ENCODE measurements at places on chromosomes 6 and 20.
A peak's percentile ranks its signal among the peaks of the same experiment; 100 is the strongest.

DNA sequence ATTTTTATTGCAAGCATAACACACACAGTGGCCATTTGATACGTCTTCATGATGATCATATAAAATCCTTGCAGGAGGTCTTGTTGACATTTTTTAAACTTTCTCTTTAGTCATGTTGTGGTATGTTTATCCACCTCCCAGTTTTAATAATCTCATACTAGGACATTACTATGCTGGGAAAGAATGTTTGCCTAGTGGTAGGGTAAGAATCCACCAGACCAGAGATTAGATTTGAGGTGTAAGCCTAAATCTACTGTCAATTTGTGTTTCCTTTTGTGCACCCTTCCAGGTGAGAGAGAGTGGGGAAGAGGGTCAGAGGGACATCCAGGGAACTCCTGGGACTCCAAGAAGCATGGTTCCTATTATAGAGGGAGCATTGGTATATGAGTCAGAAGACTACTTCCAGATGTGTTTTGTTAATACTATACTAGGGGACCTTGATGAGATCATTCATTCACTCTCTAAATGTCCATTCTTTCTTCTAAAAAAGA is 298.3 kb upstream of the SASH1 start:
- no peak for DNase-seq

GRCh38 chr20:57040466-57040865 is 226.0 kb downstream of the BMP7 start:
- no peak for DNase-seq

DNA sequence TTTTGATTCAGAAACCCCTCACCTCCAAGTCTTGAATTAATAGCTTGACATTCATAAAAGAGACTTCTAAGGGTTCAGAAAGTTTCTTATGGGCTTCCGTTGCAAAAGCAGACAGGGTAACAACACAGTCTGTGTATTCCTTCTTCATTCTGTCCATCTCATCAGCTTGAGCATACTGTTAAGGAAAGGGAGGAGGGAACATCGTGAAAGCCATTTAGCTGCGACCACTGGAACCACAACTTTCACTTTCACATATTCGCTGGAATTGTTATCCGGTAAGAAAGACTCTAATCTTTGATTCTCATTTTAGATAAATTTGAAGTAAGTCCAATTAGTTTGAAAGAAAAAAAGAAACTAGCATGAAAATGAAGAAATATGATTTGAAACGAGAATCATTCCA is 174.4 kb downstream of the SYNE1 start:
- DNase-seq = no peak

DNA sequence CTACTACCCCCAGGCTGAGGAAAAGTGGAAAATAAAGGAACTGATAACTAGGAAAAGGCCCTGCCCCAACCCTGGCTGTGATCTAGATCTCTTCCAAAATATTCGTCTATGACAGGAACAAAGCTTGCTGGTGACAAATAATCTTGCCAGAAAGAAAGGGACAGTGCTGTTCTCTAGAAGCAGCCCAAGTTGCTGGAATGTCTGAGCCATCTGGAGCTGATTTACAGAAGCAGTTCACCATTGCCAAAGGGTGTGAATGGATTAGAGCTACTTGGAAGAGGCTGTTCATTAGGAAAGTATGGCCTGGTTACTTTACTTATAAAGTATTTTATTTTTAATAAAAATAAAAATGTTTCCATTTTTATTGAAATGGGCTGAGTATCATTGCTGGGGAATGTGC is 146.3 kb downstream of the EPM2A start:
- no peak for DNase-seq

DNA sequence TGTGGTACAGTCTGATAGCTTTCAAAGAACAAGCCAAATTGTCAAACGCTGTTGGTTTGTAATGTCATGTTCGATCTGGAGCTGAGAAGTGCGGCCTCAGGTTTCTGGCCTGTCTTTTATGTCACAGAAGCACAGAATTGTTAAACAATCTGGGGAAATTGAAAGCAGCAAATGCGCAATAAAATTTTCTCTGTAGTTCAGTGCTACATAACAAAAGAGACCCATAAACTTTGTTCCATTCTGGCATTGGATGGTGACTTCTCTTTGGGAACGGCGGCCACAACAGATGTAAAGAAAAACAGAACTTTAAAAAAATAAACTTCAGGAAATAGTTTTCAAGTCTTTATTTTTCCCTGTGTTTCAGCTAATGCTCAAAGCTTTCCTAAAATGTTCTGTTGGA is 106.9 kb downstream of the PRL start:
- DNase-seq = no peak

DNA sequence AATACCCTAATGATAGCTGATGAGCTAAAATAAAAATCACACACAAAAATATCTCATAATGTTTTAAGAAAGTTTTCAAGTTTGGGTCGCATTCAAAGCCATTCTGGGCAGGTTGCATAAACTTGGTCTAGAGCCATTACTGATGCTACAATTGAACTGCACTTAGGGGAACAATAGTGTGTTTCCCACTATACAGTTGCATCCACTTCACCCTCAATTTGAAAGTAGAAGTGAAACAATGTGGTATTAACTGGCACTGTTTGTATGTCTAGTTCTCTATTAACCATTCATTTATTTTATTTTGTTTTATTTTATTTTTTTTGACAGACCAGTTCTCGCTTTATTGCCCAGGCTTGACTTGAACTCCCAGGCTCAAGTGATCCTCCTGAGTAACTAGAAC is 23.0 kb upstream of the STK38 start:
- DNase-seq = no peak

DNA sequence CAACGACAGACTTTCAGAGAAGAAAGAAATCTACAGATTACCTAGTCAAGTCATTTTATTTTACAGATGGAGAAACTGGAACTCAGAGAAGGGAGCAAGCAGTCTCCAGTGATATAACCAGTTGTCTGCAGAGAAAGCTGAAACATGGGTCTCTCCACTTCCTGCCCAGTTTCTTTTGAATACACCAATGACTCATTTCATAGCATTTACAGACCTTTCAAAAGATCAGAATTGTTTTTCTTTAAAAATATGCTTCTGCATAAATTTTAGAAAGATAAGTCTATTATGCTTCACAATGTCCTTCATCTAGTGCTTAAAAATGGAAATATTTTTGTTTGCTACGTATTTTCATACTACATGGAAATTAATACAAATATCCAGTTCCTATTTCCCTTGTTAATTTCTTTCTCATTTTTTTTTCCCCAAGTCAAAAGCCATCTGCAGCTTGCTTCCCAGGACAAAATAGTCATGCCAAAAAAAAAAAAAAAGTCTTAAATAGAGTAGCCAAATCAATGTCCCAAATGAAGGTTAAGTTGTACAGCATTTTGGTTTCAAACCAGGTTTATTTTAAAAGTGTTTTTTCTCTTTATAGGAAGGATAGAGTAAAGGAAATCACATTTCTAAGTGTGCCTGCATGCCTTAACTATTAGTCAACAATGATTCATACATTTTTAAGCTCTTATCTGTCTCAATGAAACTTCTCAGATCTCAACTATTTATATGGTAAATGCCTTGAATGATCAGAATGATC is 36.9 kb downstream of the ARHGAP18 start:
- peak; percentile 14 for DNase-seq

GRCh38 chr6:150800674-150801314 is 64.7 kb upstream of the MTHFD1L start:
- no peak for DNase-seq

GRCh38 chr6:38305995-38306681 is 333.6 kb downstream of the BTBD9 start:
- DNase-seq = no peak

- no peak for DNase-seq
Observed at GRCh38 chr6:7505189-7505699, 36.2 kb upstream of the DSP start.

DNA sequence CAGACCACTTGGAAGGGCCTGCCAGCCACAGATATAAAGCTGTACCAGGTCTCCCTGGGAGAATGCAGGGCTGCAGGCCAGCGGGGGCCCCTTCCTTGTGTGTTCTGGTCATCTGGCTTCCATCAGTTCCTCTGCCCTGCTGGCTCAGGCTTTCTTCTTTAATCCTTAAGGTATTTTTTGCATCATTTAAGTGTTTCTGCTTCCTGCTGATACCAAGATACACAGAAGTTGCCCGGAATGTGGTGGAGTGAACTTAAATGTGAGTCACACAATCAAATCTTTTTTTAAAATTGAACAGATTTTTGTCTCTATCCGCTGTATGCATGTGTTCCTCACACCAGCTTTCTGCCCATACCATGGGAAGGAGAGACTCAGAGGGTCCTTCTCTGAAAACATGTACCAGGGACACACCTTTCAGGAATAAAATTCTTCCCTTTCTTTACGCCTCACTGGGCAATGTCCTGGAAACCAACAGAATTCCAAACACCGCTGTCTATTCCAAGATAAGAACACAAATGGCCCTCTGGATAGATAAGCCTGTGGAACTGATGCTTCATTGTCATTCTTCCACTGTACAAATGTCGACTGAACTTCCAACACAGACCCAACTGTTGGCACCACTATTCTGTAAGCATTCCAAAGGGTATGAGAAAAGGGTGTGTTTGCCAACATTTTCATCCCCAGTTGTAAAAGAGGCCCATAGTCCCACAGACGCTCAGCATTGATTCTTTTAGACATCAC is 206.2 kb upstream of the MYLIP start:
- DNase-seq = no peak

- DNase-seq = no peak
Observed at GRCh38 chr6:68572525-68572924, 62.6 kb upstream of the ADGRB3 start.
